ENCODE measurements at places on chromosomes 2 and 18.

GRCh38 chr2:241804326-241805229, 4.4 kb upstream of the NEU4 start:
- no peak for DNase-seq

- DNase-seq: no peak
These were observed 267.7 kb downstream of the NBAS start for GRCh38 chr2:15293262-15293937.

DNA sequence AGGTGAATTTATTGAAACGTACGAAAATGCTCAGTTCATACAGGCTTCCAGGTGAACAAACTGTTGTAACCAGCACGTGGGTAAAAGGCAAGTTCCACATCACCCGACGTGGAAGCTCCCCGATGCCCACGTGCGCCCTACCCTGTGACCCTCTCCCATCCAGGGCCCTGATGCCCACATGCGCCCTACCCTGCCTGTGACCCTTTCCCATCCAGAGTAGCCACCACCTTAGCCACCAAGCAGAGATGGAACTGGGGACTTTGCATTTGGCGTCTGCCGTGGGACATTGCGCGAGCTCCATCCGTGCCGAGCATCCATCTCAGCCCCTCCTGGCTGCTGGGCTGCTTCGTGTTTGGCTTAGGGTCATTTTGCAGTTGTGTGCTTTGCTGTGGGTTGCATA, 37.5 kb downstream of the ANO7 start:
- DNase-seq: no peak

GRCh38 chr2:196086517-196087368, 18.1 kb upstream of the DNAH7 start:
- DNase-seq: no peak

DNA sequence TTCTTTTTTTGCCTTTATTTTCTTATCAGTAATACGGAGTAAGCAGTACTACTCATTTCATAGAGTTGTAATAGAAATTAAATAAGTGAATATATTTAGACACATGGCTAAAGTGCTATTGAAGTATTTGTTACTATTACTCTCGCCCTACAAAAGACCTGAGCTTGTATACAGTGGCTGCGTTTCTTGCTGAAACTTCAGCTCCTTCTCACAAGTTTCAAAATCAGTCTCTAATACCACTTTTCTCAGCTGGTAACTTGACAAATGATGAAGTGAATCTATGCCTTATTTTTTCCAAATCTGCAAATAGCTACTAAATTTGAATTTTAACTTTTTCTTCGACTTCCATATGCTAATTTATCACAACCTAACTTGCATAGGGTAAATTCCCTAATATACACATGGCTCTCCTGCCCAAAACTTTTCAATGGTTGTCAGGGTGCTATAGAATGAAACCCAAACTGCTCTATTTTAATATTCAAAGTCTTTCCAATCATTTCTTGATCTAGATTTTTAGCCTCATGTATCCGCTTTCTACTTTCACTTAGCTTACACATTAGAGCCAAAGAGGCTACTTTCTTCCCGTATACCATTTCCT, 347.8 kb upstream of the GULP1 start:
- no peak for DNase-seq

DNA sequence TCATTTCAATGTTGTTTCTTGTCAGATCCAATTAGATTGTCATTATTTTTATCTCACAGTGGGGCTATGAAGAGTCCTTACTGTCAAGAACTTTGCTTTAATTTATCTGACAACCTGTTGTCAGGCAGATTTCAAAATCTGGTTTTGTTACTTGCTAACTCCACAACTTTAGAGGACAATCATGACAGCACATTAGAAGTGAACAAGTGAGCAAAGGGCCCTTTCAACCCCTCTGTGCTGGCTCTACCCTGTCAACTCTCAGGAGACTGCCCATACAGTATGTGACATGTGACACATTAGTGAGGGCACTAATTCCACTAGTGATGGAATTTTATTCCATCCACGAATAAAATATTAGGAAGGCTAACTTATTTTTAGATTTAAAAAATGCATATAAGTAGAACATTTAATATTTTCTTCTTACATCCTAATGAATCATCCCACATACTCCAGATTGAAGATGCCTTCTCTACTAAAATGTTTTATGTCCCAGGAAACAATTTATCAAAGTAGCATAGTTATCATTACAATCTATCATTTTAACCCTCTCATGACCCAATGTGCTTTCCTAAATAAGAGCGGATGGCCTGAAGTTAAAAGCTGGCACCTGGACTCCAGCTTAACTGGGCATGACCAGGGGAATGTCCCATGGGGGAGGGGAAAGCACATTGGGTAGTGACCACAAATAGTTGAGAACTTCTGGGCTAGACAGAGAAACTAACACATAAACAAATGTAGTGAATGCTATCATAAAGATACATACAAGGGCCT, 97.6 kb upstream of the PPP1CB start:
- no peak for DNase-seq

- DNase-seq: no peak
These were observed 8.6 kb upstream of the GPR55 start for GRCh38 chr2:230933521-230934180.

Data from activated CD8-positive, alpha-beta memory T cell treated with anti-CD3 and anti-CD28 coated beads for 1 hour (primary cell).